ENCODE measurements at places on chromosomes 2 and 18.

- DNase-seq, result no peak
Measured at GRCh38 chr2:100548771-100549170, 14.0 kb upstream of the PDCL3 start.

- DNase-seq, result peak; percentile 43
Measured at GRCh38 chr2:97713296-97714083, at the start of gene ZAP70. TSS of gene ZAP70 (plus strand) at chr2:97713576. CDS start at chr2:97724037, 10,461 bp downstream.

DNA sequence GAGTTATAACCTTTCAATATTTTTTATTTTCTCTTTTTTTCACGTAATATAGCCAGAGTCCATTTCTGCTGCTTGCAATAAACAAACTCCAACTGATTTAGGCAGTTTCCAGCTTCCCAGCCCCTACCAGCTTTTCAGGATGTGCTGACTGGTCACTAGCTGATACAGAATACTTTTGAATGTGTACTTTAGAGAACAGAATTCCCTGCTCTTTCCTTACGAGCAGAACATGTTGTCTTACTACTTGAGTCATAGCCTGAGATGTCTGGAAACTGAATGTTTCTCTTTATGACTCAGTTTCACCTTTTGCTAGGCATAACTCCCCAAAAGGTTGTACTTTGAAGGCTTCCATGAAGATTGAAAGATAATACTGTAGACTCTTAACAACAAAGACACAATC, 44.5 kb upstream of the KCNE4 start:
- no peak for DNase-seq

GRCh38 chr2:187878112-187878511, 323.9 kb upstream of the TFPI start:
- DNase-seq, result no peak

DNA sequence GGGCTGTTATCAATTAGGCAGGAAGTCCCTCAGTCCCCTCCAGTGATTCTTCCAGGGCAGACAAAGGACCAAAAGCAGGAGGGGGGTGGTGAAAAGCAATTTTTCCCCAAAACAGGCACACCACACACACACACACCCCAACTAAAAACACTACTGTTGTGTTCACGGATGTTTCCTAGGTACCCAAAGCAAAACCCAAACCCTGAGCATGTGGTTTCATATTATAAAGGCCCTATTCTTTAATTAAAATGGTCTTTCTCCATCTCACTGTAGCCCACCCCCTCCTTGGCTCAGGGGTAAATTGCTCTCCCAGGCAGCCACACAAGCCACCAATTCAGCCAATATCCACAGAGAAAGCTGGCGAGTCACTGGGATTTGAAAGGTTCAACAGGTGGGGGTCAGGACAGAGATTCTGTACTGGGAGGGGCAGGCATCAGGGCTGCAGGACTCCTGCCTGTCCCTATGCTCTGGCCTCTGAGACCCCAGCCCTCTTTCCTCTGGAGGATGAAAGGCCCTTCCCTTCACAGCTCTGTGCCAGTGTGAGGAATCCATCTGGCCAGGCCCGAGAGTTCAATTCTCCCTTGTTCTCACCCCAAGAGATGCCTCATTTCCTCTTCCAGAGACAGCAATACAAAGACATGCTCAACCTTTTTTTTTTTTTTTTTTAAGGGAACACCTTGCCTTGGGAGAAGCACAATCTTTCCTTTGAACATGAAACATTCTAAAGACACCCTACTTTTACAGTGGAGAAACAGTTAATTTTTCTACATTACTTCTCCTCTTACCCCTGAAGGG, 43.6 kb downstream of the SPRED2 start:
- DNase-seq, result no peak

GRCh38 chr2:26636935-26637334, 4.2 kb downstream of the CIB4 start:
- no peak for DNase-seq

GRCh38 chr2:173667415-173667814, 297.8 kb downstream of the SP3 start:
- DNase-seq, result no peak

DNA sequence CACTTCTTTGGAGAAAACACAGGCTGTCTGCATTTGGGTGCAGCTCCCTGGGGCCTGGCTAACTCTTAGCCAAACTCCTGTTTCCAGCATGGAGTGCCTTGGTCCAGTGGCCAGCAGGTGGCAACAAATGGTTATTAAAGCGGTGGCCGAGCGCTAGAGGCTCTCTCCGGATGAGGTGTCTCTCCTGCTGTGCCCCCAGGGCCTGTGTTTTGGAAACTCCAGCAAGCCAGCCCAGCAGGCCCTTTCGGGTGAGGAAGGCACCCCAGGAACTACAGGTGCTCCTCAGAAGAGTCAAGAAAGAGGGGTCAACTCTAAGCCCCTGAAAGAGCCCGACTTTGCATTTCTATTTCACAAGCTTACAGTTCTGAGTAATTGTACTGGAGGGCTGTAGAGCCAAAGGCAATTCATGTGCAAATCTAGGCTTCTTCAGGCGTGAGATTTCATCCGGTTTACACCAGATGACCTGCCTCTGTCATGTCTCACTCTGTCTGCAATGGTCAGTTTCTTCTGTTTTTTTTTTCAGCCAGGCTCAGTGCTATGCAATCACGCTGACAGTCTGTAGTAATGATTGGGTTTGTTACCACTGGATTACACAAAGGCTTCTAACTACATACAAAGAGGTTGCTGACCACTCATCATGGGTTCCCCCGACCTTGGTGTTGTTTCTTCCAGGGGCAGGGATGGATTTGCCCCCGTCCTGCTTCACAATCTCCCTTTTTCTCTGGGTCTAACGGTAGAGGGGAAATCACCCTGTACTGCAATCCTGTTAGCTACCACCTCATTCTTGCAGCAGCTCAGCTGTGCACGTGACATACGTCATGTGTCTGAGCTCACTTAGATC, 7.6 kb upstream of the CHRNA1 start:
- DNase-seq, result no peak

- DNase-seq, result no peak
Measured at GRCh38 chr2:164621764-164622105, 453 bp upstream of the GRB14 start.

DNA sequence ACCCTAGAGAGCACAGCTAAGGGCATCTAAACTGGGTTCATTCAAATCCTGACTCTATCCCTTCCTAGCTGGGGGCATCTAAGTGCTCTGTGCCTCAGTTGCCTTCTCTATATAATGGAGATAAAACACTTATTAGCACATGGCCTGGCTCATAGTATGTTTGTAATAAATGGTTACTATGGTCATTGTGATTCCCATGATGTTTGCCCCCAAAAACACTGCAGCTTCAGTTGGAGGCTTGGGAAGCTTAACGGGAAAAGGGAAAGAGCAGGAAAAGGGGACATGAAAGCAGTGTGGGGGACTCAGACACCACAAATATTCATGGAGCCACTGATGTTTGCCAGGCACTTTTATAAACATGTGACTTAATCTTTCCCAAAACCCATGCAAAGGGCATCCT, 118.1 kb downstream of the INHBB start:
- DNase-seq, result no peak

DNA sequence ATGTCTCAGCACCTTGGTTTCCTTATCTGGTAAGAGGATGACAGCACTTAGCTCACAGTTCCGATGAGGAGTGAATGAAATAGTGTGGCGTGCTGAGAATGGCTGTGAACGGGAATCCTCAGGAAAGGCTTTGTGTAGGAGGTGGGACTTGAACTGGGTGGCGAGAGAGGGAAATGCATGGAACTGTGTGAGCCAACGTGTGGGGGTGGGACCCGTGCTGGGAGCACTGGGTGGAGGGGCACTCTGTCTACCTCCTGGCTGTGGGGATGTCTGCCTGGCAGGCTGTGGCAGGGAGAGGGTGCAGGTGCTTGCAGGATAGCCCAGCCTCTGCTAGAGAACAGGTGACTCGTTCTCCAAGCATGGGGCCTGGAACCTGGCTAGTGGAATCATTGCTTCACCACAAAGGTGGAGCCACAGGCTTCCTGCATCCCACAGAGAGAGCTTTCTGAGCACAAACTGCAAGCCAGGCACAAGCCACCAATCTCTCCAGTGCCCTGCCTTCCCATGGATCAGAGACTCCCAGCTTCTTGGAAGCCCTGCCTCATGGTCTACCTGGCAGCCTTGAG, 145.2 kb downstream of the CELF4 start:
- no peak for DNase-seq

GRCh38 chr2:113200736-113201490, 27.1 kb downstream of the PSD4 start:
- no peak for DNase-seq

- no peak for DNase-seq
Measured at GRCh38 chr18:79915161-79916127, 36.0 kb downstream of the SLC66A2 start.

DNA sequence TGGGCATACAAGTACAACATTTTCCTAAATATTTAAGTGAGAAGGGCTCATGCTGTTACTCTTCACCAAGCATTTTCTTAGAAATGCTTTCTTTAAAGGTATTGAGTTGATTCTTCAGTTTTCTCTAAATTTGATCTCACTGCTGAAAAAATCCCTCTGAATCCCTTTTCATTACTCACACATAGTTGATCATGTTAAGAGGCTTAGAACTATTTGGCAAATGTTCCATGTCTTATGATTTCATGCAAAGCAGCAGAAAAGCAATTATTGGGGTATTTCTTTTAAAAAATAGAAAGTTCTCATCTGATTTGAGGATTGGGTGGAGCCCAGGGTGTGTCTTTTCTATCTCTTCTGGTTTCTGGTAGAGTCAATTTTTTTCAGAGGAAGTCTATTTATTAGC, 1079.8 kb upstream of the ZEB2 start:
- no peak for DNase-seq

GRCh38 chr2:55357927-55358326, 61.7 kb downstream of the CCDC88A start:
- no peak for DNase-seq

DNA sequence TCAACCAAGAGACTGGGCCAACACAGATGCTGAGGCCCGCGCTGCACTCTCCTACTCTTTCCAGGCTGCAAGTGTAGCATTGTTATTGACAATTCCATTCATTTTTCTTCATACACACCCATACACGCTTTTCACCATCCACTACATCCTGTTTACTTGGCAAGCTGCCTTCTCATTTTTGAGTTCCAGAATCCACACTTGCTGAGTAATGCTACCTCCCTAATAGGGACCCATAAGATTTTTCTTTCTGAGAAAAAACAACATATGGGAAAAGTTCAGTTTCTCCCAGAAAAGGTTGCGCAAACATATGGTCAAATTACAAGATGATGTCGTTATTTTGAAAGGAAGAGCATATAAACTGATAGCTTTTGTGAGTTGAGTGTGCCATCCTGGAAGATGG, 3.3 kb upstream of the NETO1 start:
- DNase-seq, result no peak

- DNase-seq, result no peak
Measured at GRCh38 chr18:51211552-51211951, 14.1 kb upstream of the MEX3C start.

DNA sequence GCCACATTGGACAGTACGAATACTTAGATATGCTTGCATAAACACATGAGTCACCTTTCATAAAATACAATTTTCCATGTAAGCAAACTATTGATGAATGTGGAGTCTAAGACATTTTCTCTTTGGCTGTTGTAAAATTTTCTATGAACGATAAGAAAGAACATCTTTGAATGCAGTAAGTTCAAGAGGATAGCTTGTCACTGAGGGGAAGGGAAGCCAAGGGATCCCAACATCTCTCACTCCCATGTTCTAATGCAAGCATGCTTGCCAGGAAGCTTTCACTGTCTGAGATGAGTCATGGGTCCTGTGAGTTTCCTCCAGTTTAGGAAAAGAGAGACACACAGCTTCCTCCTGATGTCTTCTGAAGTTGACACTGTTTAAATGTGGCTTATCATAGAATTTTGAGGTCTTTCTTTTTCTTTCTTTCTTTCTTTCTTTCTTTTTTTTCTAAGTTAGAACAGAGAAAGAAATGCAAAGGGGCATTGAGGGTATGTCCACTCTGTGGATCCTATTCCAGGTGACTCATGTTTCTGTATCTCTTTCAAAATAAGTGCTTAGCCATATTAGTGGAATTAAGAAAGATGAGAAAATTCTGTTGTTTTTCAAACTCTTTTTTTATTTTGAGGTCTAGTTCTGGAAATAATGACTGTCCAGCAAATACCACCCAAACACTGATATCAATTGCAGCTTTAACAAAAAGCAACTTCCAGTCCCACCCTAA, 146.6 kb downstream of the RDH14 start:
- no peak for DNase-seq

- no peak for DNase-seq
Measured at GRCh38 chr2:191255271-191255670, 10.1 kb downstream of the MYO1B start.

DNA sequence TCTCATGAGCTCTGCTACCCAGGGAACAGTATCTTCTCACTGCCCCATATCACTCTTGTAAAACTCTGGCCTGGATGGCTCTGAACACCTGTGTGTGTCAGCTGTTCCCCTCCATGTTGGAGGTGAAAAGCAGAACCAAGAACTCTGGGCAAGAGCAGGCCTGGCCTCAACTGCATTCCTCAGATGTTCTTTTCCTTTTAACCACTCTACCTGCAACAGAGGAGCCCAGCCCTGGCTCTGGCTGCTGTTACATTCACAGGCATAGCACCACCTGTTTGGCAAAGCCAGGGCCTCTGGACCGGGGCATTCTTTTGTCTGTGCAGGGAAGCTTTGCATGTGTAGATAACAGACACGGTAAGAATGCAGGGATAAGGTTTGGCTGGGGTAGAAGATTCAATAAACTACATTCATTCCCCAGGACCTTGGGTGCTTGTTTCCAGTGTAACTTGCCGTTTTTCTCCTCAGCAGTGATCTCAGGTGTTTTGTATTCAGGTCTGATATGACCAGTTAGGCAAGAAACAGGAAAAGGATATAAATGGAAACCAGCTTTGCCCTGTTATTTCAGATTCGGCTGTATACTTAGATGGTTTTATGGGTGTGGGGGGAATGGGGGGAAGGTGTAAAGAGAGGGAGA, 95.1 kb downstream of the SPTBN1 start:
- DNase-seq, result no peak

GRCh38 chr2:21892140-21892539, 768.4 kb downstream of the TDRD15 start:
- no peak for DNase-seq

DNA sequence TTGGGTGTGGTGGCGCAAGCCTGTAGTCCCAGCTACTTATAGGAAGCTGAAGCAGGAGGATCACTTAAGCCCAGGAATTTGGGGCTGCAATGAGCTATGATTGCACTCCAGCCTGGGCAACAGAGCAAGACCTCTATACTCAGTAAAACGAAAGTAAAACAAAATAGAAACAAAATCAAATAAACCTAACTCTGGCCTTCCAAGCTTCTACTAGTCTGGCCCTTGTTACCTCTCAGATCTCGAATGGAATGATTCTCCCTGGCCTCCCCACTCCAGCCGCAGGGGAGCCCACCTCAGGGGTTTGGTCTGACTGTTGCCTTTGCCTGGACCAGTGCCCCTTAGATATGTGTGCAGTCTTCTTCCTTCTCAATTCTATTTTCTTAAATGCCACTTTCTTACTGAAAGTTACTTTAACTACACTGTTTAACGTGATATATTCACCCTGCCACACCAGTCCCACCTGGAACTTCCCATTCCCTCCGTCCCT, 160.0 kb upstream of the GCFC2 start:
- no peak for DNase-seq

DNA sequence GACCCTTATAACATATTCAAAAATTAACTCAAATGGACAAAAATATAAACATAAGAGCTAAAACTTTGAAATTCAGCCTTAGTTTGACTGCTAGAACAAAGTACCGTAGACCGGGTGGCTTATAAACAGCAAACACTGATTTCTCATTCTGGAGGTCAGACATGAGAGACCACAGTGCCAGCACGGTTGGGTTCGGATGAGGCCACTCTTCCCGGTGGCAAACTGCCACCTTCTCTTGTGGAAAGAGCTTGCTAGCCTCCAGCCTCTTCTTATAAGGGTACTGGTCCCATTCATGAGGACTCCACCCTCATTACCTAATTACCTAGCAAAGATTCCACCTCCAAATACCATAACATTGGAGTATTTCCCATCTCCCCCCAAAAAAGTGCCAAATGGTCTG, 91.3 kb downstream of the FAM210A start:
- no peak for DNase-seq
